ENCODE measurements at places on chromosomes 13 and 19.

DNA sequence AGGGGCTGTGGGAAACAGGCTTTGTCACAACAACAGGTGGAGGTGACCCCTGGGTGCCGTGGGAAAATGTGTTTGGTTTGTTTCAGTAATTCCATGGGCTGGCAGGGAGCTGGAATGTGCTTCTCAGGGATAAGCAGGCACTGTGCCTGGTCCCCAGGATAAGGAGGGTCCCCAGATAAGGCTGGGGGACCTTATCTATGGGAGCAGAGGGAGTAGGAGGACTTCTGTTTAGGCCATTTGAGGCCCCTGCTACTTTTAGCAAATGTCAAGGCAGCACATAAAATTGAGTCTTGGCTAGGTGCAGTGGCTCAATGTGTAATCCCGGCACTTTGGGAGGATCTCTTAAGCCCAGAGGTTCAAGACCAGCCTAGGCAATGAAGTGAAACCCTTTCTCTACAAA is 59.5 kb downstream of the KCNC3 start:
- DNase-seq, result no peak

DNA sequence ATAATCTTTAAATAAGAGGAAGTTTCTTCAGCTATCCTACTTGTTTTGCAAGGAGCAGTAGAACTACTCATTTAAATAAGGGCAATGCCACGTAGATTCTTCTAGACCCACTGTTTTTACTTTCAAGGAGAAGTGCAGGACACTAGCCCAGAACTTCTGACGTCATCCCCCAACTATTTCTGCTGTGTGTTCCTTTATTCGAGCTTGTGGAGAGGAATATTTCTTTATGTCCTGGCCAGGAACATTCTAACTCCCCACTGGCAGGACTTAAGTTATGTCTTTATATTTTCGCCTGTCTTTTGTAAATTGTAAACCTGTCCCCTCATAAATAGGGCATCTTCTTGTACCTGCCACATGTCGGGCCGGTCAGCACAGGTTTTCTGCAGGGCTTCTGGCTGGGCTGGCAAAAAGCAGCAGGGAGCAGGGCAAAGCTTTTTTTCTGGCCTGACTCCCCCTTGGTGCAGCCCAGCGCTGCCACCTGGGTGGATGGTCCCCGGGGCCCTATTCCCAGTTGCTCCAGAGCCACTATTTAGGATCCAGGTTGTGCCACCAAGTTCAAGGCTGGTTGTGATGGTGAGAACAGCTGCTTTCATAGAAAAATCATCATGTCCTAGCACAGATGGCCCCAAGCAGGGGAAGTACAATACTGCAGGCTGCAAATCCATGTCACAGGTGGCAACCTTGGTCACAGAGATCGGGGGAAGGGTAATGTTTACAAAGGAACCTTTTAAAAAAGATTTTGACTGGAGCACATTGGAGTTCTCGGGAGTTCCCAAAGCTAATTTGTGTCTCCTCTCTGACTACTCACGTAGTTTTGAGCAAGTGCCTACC is 1.8 kb downstream of the MBNL2 start:
- peak; percentile 91 for DNase-seq

DNA sequence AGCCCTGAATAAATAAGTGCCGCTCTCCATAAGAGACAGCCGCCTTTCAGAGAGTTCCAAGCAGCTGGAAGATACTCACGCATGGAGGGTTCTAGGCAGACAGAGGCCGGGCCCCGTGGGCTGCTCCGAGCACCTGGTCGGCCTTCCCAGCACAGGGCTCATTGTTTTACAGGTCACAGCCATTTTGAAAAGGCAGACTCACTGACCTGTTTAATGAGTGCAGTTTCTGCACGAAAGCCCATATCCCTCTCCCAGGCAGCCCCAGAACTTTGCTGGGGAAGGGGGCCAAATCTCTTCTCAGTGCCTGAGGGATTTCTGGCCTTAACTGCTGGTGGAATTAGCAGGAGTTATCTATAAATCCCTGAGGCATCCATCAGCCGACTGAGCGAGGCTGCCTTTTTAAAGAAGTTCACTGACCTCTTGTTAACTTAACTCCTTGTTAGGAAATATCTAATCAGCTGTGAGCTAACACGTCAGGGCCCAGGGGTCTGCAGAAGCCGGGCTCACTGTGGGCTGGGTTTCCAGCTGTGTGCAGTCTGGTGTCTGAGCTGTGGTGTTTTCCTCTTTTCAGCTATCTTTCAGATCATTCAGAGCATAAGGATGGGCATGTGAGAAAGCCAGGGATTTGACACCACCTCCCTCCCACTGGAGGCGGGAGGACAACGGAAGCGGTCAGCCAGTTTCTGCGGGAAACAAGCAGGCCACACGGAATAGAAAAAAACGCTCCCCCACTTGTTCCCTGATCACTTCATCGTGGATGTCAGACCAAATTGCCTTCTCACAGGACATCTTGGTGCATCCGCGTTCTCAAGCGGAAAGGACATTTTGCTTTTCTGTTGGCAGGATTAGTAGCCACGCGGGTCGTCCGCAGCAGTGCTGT is 23.3 kb downstream of the SERP2 start:
- DNase-seq, result no peak

- peak; percentile 44 for DNase-seq
Measured at GRCh38 chr13:75771818-75772217, 135.7 kb downstream of the LMO7 start.

All from endothelial cell of umbilical vein (primary cell).